ENCODE measurements at places on chromosomes 5 and 9.

GRCh38 chr5:112434641-112435040 is 15.6 kb upstream of the EPB41L4A start:
- no peak for DNase-seq

GRCh38 chr9:69393425-69393824 is 68.4 kb downstream of the ENTREP1 start:
- DNase-seq, result no peak

GRCh38 chr5:173535976-173536639 is 80.3 kb downstream of the BOD1 start:
- DNase-seq, result no peak

GRCh38 chr5:67165526-67166459 is 30.8 kb downstream of the CD180 start:
- DNase-seq, result peak; percentile 87

DNA sequence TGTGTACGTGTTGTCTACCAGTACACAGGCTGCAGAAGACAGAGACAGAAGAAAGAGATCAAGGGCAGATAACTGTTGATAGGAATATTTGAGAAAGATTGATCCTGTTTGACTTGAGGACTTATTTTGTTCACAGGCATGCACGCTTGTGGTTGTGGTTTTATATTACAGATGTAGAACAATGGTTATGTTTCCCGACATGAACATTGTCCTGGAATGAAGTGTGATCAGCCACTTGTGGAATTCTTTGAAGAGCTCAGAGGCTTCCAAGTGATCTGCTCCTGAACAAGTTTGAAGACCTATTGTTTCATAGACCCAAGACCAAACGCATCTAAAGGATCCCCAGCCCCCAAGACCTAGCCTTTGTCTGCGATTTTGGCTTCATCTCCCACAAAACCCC is 13.7 kb downstream of the TEX53 start:
- no peak for DNase-seq

DNA sequence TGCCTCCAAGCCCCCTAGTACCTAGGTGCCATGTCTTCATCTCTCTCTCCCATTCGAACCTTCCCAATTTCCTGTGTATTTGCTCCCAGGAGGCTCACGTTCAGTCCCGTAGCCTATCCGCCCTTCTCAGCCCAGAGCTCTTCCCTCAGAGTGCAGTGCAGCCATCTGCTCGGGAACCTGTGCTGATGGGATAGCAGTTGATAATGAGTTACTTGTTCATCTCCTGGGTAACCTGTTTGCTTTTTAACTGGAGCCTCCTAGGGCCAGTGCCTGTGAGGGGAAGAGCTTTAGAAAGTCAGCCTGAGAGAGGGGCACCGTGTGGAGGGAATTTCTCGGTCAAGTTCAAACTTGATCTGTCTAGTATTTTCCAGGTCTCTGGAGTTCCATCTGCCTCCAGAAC is 229.8 kb upstream of the IL12B start:
- no peak for DNase-seq

DNA sequence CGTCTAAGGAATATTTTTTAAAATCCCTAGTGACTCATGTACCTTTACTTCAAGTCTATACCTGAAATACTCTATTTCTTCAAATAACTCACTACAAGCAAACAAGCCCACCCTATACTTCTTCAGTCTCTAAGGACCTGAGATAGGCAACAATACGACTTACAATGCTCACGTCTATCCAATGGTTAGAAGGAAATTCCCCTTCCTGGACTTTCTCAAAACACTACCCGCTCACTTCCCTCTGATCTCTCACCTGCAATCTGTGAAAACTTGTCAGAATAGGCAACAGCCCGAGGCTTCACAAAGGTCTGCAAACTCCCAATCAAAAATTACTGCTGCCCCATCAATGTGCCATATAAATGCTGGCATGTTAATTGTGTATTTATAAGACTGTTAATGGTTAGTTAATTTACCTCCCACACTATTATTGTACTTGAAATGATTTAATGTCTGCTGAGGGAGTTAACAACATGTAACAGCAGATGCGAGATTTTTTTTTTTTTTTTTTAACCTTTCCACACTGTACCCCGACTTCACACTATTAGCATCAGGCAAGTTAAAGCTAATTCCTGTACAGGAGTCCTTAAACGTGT is 27.3 kb downstream of the MAPKAP1 start:
- DNase-seq, result no peak

DNA sequence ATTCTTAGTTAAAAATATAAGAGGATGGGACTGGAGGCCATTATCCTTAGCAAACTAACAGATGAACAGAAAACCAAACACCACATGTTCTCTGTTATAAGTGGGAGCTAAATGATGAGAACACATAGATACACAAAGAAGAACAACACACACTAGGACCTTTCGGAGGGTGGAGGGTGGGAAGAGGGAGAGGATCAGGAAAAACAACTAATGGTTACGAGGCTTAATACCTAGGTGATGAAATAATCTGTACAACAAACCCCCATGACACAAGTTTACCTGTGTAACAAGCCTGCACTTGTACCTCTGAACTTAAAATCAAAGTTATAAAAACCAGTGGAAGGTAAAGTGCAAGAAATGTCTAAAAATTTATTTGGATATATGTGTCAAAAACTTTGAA is 1047.4 kb upstream of the C9orf72 start:
- no peak for DNase-seq

DNA sequence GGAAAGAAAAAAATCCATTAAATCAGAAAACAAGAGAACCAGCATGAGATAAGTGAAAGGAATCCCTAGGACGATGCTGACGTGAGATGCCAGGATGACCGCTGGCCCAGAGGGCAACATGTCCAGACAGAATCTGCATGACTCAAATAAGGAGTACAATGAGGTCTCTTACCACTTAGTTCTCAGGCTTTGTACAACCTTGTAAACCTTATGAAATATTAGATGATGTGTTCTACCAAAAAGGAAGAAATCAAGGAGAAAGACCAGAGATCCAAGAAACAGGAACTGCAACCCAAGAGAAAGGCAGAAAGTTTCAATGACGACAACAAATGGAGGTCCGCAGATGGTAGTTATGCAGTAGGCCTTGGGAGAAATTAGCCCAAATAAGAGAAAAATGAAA is 2.8 kb upstream of the GPR150 start:
- DNase-seq, result no peak

Measured in B cell (primary cell).